ENCODE measurements at places on chromosomes 7 and 10. TPM values are rescaled to one million over a fixed set of nuclear protein-coding genes. Genes with fewer than 3 reads are reported as not detected.

Gene AGR2
- polyA plus RNA-seq = 0.38 TPM

Gene HIPK2
- polyA plus RNA-seq = 8.7 TPM

Gene LRIT1
- not detected for polyA plus RNA-seq

Gene PODXL
- polyA plus RNA-seq = 2.9 TPM

GRCh38 chr7:113664867-113665266, 253.9 kb downstream of the PPP1R3A start:
- no peak for DNase-seq

- peak; percentile 73 for DNase-seq
Measured at GRCh38 chr10:132463333-132464255, 66.6 kb downstream of the PWWP2B start.

DNA sequence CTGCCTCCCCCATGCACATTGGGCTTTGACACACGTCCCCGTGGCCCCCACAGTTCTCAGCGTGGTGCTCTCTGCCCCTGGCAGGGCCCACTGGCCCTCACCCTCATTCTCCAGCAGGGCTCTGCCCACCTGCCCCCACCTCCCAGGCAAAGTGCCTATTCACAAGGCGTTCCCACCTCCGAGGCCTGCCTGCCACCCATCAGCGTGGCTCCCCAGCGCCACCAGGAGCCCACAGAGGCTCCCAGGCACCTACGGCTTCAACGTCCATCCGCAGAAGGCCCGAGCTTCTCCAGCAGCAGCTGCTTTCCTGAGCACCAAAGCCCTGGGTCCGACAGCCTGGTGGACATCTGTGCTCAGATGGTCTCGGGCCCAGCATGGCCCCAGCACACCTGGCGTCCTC, 211.8 kb upstream of the PPP2R2D start:
- DNase-seq = peak; percentile 69

- no peak for DNase-seq
Measured at GRCh38 chr10:21212348-21212747, 313.1 kb downstream of the SKIDA1 start.

DNA sequence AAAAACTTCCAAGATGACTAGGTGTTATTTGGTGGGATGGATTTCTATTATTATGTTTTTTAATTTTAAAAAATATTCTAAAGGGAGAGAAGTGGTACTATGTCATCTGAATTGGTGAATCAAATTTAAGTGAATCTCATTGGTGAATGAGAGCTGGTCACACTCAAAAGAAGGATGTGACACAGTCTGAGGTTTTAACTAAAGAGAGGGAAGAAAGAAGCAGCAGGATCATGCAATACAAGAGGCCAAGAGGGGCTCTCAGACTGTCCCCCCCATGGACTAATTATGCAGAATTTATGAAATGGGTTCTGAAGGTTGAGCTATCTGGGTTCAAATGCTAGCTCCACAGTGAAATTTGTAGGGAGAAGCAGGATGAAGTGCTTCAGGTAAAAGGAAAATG, 16.2 kb downstream of the MACC1 start:
- DNase-seq = no peak

- DNase-seq = peak; percentile 58
Measured at GRCh38 chr10:86164960-86165630, 201.5 kb downstream of the GRID1 start.

Data from spleen (tissue), 13 donors.